ENCODE measurements at places on chromosomes 6 and 20. TPM values are rescaled to one million over a fixed set of nuclear protein-coding genes. Genes with fewer than 3 reads are reported as not detected.

- no peak for DNase-seq
These were observed at the start of gene PRRC2A for GRCh38 chr6:31620586-31621319. PRRC2A (plus strand) TSS chr6:31620715; CDS start chr6:31622790, 2,075 bp downstream.

- peak; percentile 12 for DNase-seq
These were observed 43.8 kb downstream of the TAF4 start for GRCh38 chr20:62021793-62022385.

GSTA1 gene
- total RNA-seq: not detected

- DNase-seq: no peak
These were observed 79.3 kb upstream of the NAA20 start for GRCh38 chr20:19937651-19938420.

GRCh38 chr20:44075191-44075949, 111.6 kb downstream of the JPH2 start:
- no peak for DNase-seq

SPTLC3 gene
- total RNA-seq: 5.4 TPM

All from left ventricle myocardium superior (tissue), 1 donor.